PC-3 (cell line): ENCODE measurements at places on chromosomes 2 and 18. TPM values are rescaled to one million over a fixed set of nuclear protein-coding genes. Genes with fewer than 3 reads are reported as not detected.

GRCh38 chr2:132550946-132551345 is 119.1 kb downstream of the LYPD1 start:
- no peak for DNase-seq

- DNase-seq = no peak
Measured at GRCh38 chr2:135925571-135925970, 49.3 kb upstream of the MCM6 start.

DNA sequence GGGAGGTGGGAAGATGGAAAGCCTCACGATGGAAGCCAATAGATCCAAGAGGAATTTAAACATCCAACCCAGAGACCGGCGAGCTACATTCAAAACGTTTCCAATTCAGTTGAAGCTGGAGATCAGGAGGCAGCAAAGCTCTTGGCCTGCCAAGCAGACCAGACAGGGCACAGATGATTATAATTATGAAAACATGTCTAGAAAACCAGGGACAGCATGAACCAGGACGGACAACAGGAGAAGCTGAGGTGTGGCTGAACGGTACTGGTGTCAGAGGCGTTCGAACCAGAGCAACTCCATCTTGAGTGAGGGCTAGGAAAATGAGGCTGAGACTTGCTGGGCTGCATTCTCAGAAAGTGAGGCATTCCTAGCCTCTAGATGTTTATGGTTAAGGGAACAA is 102.2 kb upstream of the CCDC150 start:
- no peak for DNase-seq

GRCh38 chr18:21264651-21265050 is 22.6 kb downstream of the GREB1L start:
- DNase-seq = peak; percentile 38

TMEM182 gene
- total RNA-seq = 4.5 and 6.5 TPM in 2 replicates

DNA sequence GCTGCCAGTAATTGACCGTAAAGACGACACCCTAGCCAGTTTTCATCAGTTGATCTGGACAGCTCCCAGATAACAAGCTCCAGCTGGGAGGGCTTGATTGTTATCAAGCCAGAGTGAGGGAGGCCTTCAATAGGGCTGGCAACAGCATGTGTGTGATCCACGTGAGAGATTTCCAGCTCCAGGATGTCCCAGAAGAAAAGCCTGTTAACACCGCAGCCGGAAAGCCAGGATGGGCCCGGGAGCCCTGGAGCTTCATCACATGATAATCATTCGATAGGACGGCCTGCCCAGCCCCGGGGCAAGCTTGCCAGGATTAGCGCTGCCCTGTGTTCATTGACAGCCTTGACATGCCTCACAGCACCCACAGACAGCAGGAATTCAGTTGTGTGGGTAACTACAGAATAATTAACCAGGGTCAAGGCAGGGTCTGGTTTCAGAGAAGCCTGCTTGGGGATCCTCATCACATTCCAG is 182.5 kb downstream of the C1D start:
- no peak for DNase-seq

GRCh38 chr18:6370410-6370809 is 44.3 kb downstream of the L3MBTL4 start:
- DNase-seq = no peak

GAL3ST2 gene
- not detected in 2 replicates for total RNA-seq

DNA sequence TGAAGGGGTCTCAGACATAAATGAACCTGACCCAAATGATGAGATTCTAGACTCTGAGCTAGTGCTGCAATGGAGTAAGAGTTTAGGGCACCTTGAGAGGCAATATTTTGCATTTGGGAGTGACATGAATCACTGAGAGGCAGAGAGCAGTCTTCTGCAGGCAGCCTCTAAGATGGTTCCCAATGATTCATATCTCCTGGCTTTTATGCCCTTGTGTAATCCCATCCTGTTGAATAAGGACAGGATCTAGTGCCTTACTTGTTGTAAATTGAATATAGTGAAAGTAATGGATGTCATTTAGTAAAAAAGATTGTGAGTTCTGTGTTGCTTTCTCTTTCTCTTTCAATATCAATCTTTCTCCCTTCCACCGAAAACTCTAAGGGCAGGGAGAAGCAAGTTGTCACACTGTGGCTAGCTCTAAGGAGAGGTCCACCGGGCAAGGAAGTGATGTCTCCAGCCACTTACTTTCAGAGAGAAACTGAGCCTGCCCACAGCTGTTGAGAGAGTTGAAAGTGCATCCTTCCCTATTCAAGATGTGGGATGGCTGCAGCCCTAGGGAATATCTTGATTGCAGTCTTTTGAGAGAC is 144.7 kb downstream of the TRIB2 start:
- peak; percentile 28 for DNase-seq

- no peak for DNase-seq
Measured at GRCh38 chr2:100057901-100058261, 84.5 kb downstream of the AFF3 start.

GRCh38 chr2:196481324-196481697 is 158.2 kb upstream of the CCDC150 start:
- no peak for DNase-seq

- no peak for DNase-seq
Measured at GRCh38 chr2:215737477-215737876, 275.9 kb downstream of the MREG start.

- DNase-seq = no peak
Measured at GRCh38 chr2:20815216-20815615, 7.7 kb downstream of the LDAH start.

COL4A4 gene
- 0.29 and 0.55 TPM in 2 replicates for total RNA-seq

DNA sequence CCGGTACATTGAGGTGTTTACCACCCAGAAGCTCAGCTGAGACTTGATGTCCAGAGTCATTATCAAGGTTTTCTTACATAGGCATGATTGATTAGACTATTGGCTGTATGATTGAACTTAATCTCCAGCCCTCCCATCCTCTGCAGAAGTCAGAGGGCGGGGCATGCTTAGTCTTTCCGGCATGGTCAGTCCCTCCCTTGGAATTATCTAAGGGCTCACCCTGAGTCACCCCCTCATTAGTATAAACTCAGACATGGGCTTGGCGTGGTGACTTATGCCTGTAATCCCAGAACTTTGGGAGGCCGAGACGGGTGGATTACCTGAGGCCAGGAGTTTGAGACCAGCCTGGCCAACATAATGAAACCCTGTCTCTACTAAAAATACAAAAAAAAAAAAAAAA is 243.9 kb downstream of the VAPA start:
- no peak for DNase-seq

GRCh38 chr2:114089636-114090319 is 199.9 kb downstream of the ACTR3 start:
- no peak for DNase-seq

DNA sequence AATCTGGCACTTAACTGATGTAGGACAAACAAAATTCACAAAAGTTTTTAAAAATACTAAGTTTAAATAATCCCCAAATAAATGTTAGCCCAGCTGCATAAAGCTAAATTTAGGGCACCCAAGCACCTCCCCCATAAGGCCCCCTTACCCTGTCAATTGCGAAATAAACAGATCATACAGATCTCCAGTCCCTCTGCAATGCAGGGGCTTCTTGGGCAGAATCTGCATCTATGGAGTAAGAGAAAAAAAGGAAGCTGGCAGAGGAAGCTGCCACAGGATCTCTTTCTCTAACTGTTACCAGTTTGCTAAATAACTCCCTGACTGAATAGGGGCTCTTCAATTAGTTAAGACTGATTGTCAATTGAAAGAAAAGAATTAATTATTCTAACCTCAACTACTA is 117.7 kb downstream of the MEMO1 start:
- DNase-seq = no peak

IL1RL1 gene
- total RNA-seq = 4.9 and 5.7 TPM in 2 replicates
